HEK293T (cell line): ENCODE measurements at places on chromosomes 1 and 21.
A peak's percentile ranks its signal among the peaks of the same experiment; 100 is the strongest.

DNA sequence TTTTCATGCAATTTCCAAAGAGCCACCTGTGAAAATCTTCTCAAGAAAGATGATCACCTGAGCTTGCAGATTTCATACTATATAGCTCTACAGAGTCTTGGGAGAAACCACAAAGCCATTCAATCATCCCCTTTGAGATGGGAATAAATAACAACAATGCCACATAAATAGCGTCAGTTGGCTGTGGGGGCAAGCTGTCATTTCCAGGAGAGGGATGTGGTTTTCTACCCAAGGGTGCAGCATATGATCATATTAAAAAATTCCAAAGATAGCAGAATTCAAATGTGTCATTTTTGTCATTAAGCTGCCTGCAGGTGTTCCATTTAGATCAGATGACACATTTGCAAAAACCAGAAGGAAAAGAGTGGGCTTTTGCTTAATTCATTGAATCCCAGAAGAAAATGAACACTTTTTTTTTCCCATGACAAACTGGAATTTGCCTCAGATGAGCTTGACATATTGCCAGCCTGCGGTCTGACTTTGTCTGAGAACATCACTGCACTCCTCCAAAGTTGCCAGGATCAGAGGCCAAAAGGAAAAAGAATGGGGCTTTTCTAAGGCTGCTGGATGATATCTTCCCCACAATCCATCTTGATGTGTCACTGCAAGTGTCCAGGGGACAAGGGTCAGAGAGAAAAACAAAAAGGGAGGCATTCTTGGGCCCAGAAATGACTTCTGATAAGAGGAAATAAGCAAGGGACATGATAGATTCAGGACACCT is 314.1 kb upstream of the USP25 start:
- no peak for DNase-seq

DNA sequence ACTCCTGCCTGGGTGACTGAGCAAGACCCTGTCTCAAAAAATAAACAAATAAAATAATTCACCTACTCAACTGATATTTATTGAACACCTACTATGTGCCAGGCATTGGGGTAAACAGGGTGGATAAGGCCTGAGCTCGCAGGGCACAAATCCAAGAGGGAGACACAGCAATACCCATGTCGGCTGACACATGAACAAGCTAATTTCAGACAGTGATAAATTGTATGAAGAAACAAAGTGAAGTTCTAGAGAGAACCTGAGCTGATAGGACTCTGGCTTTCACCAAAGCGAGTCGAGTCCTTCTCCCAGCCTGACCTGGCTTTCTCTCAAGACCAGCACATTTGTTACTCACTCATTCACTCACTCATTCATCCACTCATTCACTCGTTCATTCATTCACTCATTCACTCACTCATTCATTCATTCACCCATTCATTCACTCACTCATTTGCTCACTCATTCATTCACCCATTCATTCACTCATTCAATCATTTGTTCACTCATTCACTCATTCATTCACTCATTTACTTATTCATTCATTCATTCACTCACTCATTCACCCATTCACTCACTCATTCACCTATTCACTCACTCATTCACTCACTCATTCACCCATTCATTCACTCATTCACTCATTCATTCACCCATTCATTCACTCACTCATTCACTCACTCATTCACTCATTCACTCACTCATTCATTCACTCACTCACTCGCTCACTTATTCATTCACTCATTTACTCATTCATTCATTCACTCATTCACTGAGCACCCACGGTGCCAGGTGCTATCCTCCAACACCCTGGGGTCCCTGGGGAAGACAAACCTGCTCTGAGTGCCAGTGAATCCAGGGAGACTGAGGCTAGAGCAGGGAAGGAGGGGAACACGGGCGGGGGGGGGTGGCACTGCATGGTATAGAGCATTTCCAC is 37.4 kb upstream of the CASZ1 start:
- DNase-seq = no peak

GRCh38 chr1:203181586-203182386 is 4.7 kb downstream of the CHI3L1 start:
- DNase-seq = no peak

GRCh38 chr1:198443365-198444233 is 96.9 kb downstream of the ATP6V1G3 start:
- DNase-seq = no peak

DNA sequence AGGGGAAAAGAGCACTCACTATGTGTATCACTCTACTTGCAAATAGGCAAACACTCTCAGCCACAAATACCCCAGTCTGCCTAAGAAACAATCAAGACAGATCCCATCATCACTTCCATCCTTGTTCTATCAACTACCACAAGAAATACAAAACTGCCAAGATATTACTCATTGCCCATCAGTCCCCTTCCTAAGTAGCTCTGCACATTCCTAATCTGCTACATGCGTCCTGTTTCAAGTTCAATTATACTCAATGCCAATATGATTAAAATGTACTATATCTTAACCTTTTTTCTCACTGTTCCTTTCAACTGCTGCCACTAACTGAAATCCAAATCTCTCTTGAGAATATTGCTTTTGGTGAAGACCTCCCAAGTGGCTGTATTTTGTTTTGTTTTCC is 1688.4 kb downstream of the PLA2G4A start:
- no peak for DNase-seq

GRCh38 chr1:43705334-43705733 is 2.0 kb upstream of the ST3GAL3 start:
- no peak for DNase-seq

- DNase-seq = peak; percentile 34
These were observed 98.0 kb upstream of the C1orf105 start for GRCh38 chr1:172322219-172323061.

DNA sequence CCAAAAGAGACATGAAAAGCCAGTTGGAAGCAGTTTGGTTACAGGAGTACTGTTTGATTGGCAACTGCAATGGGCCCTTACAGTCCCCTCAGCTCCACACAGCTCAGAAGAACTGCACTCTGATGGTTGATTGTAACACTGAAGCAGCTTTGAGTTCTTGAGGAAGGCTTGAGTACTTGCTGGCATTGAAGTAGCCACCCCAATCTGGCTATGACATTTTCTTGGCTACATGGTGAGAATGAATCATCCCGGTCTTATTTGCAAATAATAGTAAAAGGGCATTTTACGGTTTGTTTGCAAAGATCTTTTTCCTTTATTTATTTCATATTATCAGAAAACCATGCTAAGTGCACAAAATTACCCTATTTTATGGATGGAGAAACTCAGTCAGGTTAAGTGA is 159.7 kb upstream of the BEND5 start:
- no peak for DNase-seq

- DNase-seq = peak; percentile 62
These were observed 2.6 kb downstream of the E2F2 start for GRCh38 chr1:23528250-23528978.

GRCh38 chr21:34809822-34810221 is 141.0 kb downstream of the CLIC6 start:
- DNase-seq = no peak

GRCh38 chr1:95953015-95953414 is 719.0 kb downstream of the RWDD3 start:
- DNase-seq = peak; percentile 22

GRCh38 chr1:192807211-192808162 is 1.4 kb upstream of the RGS2 start:
- no peak for DNase-seq

- DNase-seq = no peak
These were observed 4.4 kb downstream of the CHIT1 start for GRCh38 chr1:203225071-203225470.

GRCh38 chr1:179798864-179799516 is 55.9 kb downstream of the FAM163A start:
- no peak for DNase-seq

DNA sequence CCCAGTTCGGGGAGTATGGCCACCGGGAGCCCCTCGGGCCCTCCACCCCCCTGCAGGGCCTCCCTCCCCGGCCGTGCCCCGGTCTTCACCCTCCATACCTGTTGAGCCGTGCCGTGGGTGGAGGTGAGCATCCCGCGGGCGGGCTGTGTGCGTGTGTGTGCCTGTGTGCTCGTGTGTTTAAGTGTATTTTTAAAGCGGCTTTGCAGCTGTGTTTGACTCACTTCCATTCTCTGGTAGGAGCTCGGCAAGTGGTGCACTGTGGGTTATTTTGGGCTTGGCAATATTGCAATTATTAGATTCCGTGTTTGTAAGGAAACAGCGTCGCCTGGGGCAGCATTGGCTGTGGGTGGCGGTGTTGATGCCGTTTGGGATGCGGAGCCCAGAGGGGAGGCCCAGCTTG is 20.3 kb upstream of the PLCH2 start:
- DNase-seq = no peak

DNA sequence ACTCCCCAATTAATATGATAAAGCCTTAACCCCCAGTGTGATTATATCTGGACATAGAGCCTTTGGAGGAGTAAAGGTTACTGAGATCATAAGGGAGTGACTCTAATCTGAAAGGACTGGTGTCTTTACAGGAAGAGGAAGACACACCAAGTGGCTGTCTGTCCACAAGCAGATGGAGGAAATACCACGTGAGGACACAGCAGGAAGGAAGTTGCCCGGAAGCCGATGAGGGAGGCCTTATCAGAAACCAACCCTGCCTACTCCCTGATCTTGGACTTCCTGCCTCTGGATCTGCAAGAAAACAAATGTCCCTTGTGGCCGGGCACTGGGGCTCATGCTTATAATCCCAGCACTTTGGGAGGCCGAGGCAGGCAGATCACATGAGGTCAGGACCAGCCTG is 110.3 kb upstream of the CHRM3 start:
- DNase-seq = no peak

DNA sequence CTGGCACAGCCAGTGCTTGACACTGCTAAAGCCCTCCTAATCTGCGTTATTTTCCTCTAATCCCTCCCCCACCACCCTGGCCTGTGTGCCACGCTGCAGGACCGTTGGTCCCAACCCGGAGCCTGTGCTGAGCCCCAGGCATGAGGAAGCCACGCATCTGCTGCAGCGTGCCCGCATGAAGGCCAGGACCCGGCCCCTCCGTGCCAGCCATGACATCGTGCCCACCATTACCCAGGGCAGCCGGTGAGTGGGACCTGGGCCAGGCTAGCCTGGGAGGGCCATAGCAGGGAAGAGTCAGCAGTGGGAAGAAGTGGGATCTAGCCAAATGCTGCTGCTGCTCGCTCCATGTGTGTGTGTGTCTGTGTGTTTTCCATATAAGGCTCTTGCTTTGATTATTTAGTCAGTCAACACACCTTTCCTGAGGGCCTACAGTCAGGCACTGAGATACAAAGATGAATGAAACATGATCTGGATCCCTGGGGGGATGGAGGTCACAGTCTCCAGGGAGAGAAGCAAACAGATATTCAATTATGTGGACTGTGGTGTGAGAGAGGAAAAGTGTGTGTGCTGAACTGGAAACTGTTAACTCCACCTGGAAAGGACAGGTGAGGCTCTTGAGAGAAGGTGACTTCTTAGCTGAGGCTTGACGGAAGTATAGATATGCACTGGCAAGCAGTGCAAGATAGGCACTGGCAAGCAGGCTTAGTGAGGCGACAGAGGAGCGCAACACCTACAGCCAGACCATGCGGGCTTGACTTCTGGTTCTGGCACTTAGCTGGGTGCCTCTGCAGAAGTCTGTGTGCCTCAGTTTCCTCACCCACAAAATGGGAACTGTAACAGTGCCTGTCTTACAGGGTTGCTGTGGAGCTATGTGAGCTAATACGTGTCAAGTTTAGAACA is 15.9 kb downstream of the KIAA1614 start:
- DNase-seq = no peak

DNA sequence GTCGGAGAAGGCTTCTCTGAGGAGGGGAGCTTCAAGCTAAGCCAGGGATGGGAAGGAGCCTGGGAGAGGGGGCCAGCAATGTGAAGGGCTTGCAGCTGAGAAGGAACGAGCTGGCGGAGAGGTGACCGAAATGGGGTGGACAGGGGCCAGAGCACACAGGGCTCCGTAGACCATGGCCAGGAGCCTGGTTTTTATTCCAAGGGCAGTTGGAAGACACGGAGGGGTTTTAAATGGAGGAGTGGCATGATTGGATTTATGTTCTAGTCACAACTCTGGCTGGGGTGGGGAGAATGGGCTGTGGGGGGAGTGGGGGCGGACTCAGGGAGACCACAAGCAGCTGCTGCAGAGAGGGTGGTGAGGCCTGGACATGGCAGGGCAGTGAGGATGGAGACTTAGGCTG is 5.1 kb upstream of the EPS8L3 start:
- DNase-seq = no peak

GRCh38 chr1:42618866-42619265 is 39.4 kb upstream of the PPIH start:
- no peak for DNase-seq

GRCh38 chr1:101920577-101920976 is 76.1 kb downstream of the OLFM3 start:
- DNase-seq = no peak

DNA sequence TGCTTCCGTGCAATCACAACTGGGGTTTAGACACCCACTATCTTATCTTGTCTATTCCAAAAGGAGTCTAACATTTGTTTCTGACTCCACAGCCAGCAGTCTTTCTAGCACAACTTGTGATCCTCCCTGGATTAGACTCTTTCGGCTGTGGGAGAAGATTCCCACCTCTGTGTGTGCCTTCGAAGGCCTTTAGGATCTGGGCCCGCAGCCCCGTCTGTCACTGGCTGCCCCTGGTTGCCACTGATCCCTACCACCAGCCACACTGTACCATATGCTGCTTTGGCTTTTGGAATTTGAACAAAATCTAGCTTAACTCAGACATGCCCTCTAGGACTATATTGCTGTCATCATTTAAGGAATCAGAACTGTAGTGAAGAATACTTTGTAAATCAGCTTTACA is 18.0 kb downstream of the NTPCR start:
- no peak for DNase-seq

DNA sequence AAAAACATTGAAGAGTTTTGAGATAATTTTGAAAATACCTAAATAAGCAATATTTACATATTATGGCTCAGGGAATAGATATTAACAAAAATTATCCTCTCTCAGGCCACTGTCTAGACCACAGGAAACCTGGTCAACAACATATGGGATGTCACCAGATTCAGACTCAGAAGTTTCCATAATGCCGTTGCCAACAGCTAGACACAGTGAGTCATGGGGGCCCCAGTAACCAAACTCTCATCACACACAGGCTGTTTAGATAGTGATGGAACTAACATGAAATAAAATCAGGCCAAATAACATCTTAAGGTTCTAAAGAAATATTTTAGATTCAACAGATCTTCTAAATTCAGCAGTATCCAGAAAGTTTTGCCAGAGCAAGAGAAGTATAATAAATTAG is 681.7 kb upstream of the ADAMTS5 start:
- DNase-seq = no peak

DNA sequence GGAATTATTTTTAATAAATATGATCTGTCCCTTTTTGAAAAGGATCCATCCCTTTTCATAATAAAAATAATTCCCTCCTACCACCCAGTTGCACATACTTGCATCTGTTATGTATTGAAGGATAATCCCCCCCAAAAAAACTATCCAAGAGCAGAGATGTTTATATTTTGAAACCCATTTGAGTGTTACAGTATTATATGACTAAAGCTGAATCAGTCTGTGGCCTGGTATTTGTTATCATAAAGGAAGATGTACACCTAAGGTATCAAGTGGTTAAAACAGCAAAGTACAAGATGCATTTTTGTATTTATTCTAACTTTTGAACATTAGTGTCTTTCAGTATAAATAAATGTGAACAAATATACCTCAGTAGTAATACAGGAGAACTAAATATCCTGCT is 12.7 kb upstream of the TGFB2 start:
- no peak for DNase-seq
